ENCODE measurements at places on chromosomes 13 and 19.
A peak's percentile ranks its signal among the peaks of the same experiment; 100 is the strongest.

GRCh38 chr13:53137779-53138178 lies 109.2 kb downstream of the OLFM4 start:
- peak; percentile 44 for DNase-seq

DNA sequence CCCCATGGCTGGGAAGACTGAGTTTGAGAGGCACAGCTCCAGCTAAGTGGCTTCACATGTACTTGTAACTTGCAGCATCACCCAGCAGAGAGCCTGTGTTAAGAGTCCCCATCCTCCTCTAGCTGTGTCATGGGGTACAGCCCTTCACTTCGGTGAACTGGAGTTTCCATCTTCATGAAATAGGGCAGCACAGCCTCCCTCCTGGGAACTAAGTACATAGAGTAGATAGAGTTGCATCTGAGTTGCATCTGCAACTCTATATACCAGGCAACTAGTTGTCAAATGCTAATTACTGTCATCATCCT lies 1.2 kb downstream of the PRDX2 start:
- no peak for DNase-seq

DNA sequence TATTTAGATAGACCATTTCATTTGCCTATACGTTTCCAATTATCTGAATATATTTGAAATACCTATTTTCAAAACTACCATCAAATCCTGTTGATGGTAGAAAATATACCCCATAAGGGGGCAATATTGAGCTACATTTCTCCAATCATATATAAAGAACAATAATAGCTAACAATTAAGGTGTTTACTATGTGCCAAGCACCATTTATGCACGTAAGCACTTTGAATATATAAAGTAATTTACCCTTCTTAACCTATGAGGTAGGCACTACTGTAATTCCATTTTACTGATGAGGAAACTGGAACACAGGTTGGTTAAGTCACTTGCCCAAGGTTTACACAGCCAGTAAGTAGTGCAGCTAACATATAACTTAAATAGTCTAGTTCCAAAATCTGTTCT lies 79.2 kb downstream of the UBL3 start:
- DNase-seq: no peak

- no peak for DNase-seq
Measured at GRCh38 chr19:56333506-56333905, 18.9 kb upstream of the ZSCAN5A start.

DNA sequence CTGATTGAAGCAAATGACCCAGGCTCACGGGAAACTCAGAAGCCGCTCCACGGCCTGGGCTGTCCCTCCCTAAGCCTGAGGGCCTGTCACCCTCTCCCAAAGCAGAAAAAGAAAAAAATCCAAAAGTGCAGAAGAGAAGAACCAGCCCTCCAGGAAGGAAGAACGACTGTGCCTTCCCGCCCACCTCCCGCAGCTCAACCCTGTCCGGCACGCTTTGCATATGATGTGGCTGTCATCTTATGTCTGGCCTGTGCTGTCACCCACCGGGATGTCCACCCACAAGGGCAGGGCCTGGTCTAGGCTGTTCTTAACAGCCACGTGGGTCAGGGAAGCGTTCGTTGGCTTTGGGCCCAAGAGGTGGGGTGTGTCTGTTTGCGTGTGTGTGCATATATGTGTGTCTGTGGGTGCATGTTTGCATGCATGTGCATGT lies 13.7 kb downstream of the ZBTB7A start:
- DNase-seq: peak; percentile 28

DNA sequence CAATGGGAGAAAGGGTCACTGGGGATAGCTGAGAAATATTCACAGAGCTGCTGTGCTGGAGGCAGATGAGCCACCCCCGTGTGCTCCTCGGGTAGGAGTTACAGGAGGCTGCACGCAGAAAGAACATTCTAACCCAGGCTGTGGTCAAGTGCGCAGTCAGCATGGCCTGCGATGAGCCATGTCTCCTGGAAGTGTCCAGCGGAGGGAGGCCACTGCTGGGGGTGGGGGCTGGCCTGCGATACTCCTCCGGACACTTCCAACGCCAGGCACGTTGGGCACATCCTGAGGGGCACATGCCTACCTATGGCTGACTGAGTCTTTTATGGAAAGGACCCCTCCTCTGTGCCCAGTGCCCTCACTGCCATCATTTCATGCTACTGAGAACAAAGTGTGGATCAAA lies 55.9 kb downstream of the RAB20 start:
- no peak for DNase-seq

GRCh38 chr13:90281709-90282108 lies 1065.8 kb upstream of the MIR17HG start:
- no peak for DNase-seq

DNA sequence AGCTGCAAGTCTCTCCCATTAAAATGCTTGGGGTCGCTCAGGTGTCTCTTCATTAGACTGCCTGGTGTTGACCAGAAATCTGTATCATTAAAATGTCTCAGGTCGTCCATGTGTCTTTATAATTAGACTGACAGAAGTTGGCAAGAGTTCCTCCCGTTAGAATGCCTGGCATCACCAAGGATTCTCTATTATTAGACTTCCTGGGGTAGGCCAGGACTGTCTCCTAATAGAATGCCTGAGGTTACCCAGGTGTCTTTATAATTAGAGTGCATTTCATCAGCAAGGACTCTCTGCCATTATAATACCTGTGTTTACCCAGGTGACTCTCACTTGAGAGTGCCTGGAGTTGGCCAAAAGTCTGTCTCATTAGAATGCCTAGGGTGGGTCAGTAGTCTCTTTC lies 1537.2 kb downstream of the UQCRFS1 start:
- DNase-seq: no peak

- DNase-seq: no peak
Measured at GRCh38 chr13:26310003-26310402, 56.1 kb downstream of the CDK8 start.

GRCh38 chr19:7986321-7987113 lies 18.9 kb downstream of the ELAVL1 start:
- no peak for DNase-seq

- no peak for DNase-seq
Measured at GRCh38 chr19:42629191-42629590, 34.5 kb upstream of the CEACAM8 start.

DNA sequence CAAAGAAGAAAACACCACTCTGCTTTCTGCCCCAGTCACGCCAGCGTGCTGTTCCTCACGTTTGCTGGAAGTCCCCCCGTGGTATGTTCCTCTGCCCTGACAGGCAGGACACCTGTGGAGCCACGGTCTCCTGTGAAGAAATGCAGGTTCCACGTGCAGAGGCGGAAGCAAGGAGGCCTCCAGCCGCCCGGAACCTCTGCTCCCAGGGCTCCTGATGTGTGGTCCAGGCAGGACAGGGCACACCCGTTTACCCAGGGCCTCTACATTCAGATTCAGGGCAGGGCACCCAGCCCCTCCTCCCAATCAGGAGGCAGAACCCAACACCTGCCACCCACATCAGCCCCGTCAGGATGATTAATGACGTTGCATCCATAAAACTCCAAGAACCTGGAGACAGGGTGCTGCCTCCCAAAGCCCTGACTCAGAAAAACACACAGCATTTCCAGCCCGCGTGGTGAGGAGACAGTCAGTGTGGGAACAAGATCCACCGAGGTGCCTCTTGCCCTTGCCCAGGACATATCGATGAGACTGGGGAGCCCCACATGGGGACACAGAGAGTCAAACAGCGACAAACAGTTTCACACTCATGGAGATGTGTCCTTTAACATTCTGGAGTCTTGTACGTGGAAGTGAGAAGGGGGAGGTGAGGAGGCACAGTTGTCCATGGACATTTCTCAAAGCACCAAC lies 76.2 kb downstream of the COL4A1 start:
- no peak for DNase-seq

DNA sequence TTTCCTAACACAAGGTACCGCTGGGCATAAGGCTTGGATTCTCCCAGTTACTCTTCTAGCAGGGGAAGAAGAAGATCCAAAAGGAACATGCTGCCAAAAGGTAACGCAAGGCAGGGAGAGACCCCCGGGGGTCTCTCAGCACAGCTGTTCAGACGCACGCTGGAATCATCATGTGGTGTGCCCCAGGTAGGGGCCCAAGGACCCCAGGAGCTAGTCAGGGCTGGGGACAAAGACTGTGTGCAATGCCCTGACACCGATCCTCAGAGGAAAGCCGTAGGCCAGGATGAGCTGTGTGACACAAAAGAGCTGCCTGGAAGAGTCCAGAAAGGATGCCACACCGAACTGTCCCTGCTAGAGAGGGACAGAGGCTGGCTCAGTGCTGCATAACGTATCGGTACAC lies 22.3 kb upstream of the EPHX3 start:
- DNase-seq: no peak

DNA sequence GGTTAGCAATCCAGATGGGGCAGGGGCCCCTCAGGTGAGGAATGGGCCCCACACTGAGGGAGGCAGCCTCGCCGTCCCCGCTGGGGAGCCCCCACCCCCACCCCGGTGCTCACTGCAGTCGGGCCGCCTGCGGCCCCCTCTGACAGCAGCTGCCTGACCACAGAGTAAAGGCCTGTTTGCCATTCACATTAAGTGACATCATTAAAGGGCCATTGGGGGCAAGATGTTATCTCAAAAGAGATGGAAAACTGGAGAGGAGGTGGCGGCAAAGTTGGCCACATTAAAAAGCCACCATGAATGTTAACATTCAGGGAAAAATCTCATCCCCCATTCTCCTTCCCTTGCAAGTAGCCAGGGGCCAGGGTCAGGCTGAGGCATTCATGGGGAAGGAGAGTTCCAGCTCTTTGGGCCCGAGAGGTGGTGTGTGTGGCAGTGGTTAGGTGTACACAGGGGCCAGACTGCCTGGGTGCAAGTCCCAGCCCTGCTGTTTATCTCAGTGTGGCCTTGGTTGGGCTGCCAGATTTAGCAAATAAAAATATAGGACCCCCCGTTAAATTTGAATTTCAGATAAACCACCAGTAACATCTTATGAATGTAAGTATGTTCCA lies 20.9 kb downstream of the VSTM2B start:
- peak; percentile 1 for DNase-seq

DNA sequence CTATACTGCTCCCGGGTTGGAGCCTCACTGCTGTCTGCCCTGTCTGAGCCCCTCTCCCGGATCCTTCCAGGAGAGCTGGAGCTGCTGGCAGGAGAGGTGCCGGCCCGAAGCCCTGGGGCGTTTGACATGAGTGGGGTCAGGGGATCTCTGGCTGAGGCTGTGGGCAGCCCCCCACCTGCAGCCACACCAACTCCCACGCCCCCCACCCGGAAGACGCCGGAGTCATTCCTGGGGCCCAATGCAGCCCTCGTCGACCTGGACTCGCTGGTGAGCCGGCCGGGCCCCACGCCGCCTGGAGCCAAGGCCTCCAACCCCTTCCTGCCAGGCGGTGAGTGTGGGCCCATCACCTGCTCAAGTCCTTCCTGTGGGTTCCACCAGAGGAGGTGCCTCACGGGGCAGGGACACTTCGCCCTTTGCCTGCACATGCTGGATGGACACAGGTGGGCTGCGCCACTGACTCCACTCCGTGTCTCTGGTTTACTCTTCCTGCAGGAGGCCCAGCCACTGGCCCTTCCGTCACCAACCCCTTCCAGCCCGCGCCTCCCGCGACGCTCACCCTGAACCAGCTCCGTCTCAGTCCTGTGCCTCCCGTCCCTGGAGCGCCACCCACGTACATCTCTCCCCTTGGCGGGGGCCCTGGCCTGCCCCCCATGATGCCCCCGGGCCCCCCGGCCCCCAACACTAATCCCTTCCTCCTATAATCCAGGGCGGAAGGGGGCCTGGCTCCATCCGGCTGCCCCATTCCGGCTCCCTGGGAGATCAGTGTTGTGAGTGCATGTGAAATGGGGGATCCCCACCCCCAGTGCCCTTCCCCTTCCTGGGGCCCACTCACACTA lies 19.8 kb downstream of the EPN1 start:
- no peak for DNase-seq

- no peak for DNase-seq
Measured at GRCh38 chr19:7337380-7338194, 11.2 kb upstream of the ARHGEF18 start.

DNA sequence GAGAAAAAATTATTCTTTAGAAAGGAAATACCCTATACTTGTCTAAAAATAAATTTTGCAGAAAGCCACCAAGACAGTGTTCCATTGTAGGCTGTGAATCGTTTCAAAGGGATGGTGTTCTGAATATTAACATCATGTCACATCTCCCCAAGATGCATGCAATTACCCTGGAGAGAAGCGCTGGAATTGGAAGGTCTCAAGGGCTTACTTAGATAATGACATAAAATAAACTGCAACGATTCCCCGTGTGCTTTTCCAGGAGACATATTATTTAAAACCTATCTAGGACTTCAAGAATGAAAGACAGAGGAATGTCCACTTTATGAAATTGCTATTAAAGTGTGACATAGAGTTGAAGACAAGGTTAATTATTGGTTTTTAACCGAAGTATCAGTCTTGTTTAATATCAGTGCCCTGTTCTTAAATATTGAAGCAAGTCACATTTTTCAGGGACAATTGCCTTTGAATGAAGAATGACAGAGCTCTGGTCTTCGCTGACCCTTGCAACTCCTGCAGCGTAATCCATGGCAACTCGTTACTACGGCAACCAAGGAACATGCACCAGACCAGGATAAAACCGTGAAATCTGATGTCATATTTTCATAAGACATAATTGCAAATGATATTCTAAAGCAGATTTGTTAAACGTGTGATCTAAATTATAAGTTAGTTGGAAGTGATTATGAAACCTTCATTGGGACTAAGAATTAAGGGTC lies 91.7 kb downstream of the EFNB2 start:
- DNase-seq: no peak

DNA sequence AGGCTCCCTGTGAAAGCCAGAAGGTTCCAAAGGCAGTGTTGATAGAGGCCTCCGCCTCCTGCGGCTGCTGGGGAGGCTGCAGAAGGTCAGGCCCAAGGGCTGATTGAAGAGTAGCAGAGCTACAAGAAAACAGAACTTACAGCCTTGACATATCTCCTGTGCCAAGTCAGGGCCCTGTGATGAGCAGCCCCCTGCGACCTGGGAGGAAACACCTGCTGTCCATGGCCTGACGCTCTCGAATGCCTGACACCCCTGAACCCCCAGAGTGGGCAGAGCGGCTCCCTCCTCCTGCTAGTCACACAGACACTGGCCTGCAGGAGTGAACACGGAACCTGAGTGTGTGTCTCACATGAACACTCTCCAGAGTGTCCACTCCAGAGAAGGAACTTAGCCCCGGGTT lies 38.2 kb upstream of the TUBGCP3 start:
- DNase-seq: no peak

GRCh38 chr13:99617474-99618255 lies 116.4 kb downstream of the TM9SF2 start:
- no peak for DNase-seq

- no peak for DNase-seq
Measured at GRCh38 chr19:2680808-2681207, 21.7 kb downstream of the GNG7 start.
